ENCODE measurements at places on chromosomes 2 and 18. TPM values are rescaled to one million over a fixed set of nuclear protein-coding genes. Genes with fewer than 3 reads are reported as not detected.

- H3K27ac ChIP-seq, result no peak overlapping the region
- H3K27me3 ChIP-seq, result peaks cover 17% of the 10 kb centered on the region
- H3K4me1 ChIP-seq, result peaks cover 21% of the 10 kb centered on the region
- DNase-seq, result no peak
Measured at GRCh38 chr2:239749272-239749873, 275.8 kb downstream of the NDUFA10 start.

DNA sequence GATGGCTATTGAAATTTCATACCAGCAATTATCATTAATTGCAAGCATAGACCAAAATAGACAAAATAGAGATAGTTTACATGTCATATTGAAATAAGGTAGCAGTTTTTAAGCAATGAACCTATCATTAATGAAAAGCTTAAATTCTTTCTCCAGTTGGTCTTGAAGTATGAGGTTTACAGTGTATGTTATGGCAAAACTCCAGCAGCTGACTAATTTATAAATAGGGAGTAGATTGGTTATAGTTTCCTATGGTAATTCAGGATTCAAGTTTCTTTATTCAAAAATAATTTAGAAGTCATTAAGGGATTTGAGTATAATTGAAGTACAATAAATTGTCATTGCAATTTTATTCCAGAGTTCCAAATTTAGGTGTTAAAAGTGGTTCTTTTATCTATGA, 69.6 kb upstream of the COL5A2 start:
- H3K4me3 ChIP-seq, result no peak overlapping the region
- no peaks in the 10 kb centered on the region for H3K27me3 ChIP-seq
- no peaks in the 10 kb centered on the region for H3K4me1 ChIP-seq
- H3K36me3 ChIP-seq, result no peaks in the 10 kb centered on the region

Gene RIT2
- not detected for total RNA-seq

DNA sequence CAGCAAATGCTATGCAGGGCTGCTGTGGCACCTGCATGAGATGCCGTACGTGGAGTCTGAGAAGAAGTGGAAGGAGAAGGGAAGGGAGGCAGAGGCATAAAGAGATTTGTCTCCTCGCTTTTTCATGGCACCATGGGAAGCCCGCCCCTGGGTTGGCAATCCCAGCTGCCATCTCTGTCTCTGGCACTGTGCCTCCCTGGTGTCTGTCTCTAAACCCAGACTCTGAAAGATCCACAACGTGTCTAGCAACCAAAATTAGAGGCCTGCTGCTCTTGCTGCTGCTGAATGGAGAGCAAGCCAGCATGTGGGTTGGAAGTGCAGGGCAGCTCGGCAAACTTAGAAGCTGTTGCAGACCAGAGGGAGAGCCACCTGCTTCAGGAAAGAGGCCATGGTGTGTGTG, 53.1 kb downstream of the INO80C start:
- DNase-seq, result no peak
- H3K27me3 ChIP-seq, result no peaks in the 10 kb centered on the region
- no peaks in the 10 kb centered on the region for H3K4me1 ChIP-seq
- H3K27ac ChIP-seq, result no peak overlapping the region
- H3K4me3 ChIP-seq, result no peak overlapping the region

DNA sequence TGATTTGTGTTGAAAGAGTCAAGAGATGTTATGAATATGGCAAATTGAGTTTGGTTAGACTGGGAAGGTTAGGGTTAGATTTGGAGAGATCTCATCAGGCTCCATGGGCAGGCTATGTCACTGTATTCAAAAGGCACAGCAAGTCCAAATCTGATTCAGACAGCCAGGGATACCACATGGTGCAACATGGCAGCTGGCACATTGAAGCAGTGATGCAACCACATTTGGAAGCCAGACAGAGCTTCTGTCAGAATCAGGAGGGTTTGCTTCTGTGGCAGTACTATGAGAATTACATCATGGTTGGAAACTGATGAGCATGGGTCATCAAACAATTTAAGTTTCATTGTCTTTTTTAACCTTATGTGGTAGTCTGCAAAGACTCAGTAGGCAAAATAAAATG, 772.2 kb downstream of the SUCLG1 start:
- H3K27ac ChIP-seq, result no peak overlapping the region
- DNase-seq, result no peak
- no peaks in the 10 kb centered on the region for H3K36me3 ChIP-seq
- H3K27me3 ChIP-seq, result no peaks in the 10 kb centered on the region

Gene CPLX4
- total RNA-seq, result not detected

GRCh38 chr2:19885791-19886190, 16.0 kb downstream of the TTC32 start:
- DNase-seq, result no peak
- H3K27ac ChIP-seq, result no peak overlapping the region
- H3K27me3 ChIP-seq, result no peaks in the 10 kb centered on the region
- H3K4me1 ChIP-seq, result no peaks in the 10 kb centered on the region

DNA sequence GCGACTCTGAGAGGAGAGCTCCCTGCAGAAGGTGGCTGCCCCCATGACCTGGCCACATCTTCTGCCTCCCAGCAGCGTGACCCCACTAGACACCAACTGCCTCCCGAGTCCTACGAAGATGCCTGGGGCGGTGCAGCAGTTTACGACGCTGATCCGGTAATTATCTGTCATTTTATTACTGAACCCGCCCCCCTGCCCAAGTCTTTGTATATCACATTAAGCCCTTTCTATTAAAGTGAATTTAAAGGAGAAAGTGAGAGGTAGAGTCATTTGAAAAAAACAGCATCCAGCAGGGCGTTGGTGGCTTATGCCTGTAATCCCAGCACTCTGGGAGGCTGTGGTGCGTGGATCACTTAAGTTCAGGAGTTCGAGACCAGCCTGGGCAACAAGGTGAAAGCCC, 33.4 kb downstream of the ABCG8 start:
- H3K4me1 ChIP-seq, result no peaks in the 10 kb centered on the region
- no peak for DNase-seq
- no peaks in the 10 kb centered on the region for H3K27me3 ChIP-seq
- H3K36me3 ChIP-seq, result no peaks in the 10 kb centered on the region
- no peak overlapping the region for H3K27ac ChIP-seq

GRCh38 chr2:85992611-85993010, 103.8 kb upstream of the ST3GAL5 start:
- DNase-seq, result no peak
- no peak overlapping the region for H3K27ac ChIP-seq
- no peak overlapping the region for H3K4me3 ChIP-seq
- H3K27me3 ChIP-seq, result no peaks in the 10 kb centered on the region
- peaks cover 8% of the 10 kb centered on the region for H3K4me1 ChIP-seq
- H3K36me3 ChIP-seq, result no peaks in the 10 kb centered on the region

DNA sequence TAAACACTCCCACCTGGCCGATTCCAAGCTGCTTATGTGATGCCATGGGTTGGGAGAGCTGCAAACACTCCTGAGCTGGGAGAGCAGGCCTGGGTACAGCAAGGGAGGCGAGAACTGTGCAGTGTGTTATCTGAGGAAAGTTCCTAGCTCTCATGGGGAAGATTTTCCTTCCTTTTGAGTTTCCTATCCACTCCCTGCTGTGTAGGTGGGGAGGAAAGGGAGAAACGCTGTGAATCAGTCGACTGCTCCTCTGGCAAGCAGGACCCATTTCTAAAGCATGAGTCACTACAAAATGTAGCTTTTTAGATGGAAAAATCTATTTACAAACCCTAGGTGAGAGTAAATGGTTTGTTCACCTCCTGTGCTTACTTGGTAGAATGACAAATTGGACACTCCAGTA, 80.4 kb downstream of the SH3RF3 start:
- no peaks in the 10 kb centered on the region for H3K36me3 ChIP-seq
- no peak overlapping the region for H3K4me3 ChIP-seq
- DNase-seq, result no peak

Gene KCNG2
- not detected for total RNA-seq

GRCh38 chr2:221309892-221310583, 262.1 kb downstream of the EPHA4 start:
- no peak for DNase-seq
- H3K27ac ChIP-seq, result no peak overlapping the region
- H3K4me1 ChIP-seq, result peaks cover 9% of the 10 kb centered on the region
- H3K4me3 ChIP-seq, result no peak overlapping the region

DNA sequence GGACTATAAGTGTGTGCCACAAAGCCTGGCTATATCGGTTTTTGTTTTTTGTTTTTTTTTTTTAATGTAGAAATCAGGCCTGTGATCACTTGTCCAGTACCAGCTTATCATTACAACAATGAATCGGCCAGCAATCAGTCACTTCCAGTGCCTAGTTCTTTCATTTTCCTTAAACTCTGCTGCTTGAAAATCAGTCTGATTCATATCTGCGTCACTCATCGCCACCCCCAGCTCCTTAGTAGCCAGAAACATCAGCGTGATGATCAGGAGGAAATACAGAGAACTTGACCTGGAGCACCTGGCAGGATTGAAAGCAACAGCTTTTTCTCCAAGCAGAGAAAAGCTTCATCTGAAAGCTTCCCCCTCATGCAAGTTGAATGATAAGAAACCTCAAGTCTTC, 75.4 kb downstream of the SPTBN1 start:
- no peak overlapping the region for H3K27ac ChIP-seq
- DNase-seq, result no peak
- H3K27me3 ChIP-seq, result no peaks in the 10 kb centered on the region
- H3K36me3 ChIP-seq, result no peaks in the 10 kb centered on the region
- no peak overlapping the region for H3K4me3 ChIP-seq

Gene COLEC12
- total RNA-seq, result 0.07 TPM

- no peak overlapping the region for H3K27ac ChIP-seq
- H3K27me3 ChIP-seq, result no peaks in the 10 kb centered on the region
- H3K36me3 ChIP-seq, result no peaks in the 10 kb centered on the region
Measured at GRCh38 chr18:56221195-56222065, 417.0 kb downstream of the TXNL1 start.

GRCh38 chr18:48452861-48453323, 43.7 kb upstream of the ZBTB7C start:
- no peak overlapping the region for H3K27ac ChIP-seq
- H3K36me3 ChIP-seq, result no peaks in the 10 kb centered on the region
- H3K4me1 ChIP-seq, result peaks cover 33% of the 10 kb centered on the region
- DNase-seq, result no peak
- no peak overlapping the region for H3K4me3 ChIP-seq

Gene MATN3
- total RNA-seq, result 0.28 TPM

GRCh38 chr2:230870544-230871360, 6.0 kb downstream of the ITM2C start:
- no peaks in the 10 kb centered on the region for H3K36me3 ChIP-seq
- no peak overlapping the region for H3K4me3 ChIP-seq
- peaks cover 23% of the 10 kb centered on the region for H3K4me1 ChIP-seq
- H3K27ac ChIP-seq, result no peak overlapping the region

DNA sequence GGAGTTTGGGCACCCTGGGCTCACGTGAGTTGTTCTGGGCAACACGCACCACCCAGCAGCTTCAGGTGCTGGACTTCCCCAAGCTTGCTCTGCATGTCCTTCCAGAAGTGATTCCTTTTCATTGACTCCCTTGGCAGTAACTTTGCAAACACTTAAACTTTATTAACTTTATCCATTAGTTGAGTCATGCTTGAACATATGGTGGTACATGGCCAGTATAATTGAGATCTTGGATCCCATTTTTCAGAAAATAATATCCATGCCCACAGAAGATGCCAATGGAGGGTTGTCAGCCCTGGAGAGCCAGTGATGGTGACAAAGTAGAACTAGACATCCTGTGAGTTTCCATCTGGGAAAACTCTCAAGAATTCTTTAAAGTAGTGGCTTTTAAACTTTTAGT, 144.2 kb downstream of the COPS8 start:
- peaks cover 8% of the 10 kb centered on the region for H3K27me3 ChIP-seq
- H3K27ac ChIP-seq, result no peak overlapping the region
- no peak overlapping the region for H3K4me3 ChIP-seq
- DNase-seq, result no peak
- no peaks in the 10 kb centered on the region for H3K36me3 ChIP-seq

GRCh38 chr2:71502941-71503738, 49.8 kb downstream of the DYSF start:
- DNase-seq, result no peak
- no peak overlapping the region for H3K4me3 ChIP-seq
- no peak overlapping the region for H3K27ac ChIP-seq
- peaks cover 24% of the 10 kb centered on the region for H3K27me3 ChIP-seq
- H3K4me1 ChIP-seq, result no peaks in the 10 kb centered on the region

- H3K27me3 ChIP-seq, result no peaks in the 10 kb centered on the region
- H3K36me3 ChIP-seq, result no peaks in the 10 kb centered on the region
- H3K4me1 ChIP-seq, result peaks cover 12% of the 10 kb centered on the region
- no peak overlapping the region for H3K27ac ChIP-seq
- no peak overlapping the region for H3K4me3 ChIP-seq
Measured at GRCh38 chr18:56641714-56642337, 3.4 kb upstream of the TXNL1 start.

Gene CHRND
- total RNA-seq, result not detected

DNA sequence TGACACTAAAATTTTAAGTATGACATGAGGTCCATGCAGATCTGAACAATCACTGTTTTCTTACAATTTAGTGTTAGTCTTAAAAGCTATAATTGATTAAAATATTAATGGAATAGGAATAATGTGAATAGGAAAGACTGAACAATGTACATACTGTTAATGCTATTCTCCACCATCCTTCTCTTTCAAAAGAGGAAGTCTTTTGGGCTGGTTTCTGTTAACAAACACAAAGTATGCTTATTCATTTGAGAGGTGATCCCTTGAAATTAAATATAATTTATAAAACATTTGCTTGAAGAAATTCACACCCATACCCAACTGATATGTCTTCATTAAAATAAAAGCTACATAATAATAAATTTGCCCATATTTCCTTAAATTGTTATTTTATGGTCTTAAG, 2.3 kb downstream of the STPG4 start:
- no peaks in the 10 kb centered on the region for H3K36me3 ChIP-seq
- peaks cover 5% of the 10 kb centered on the region for H3K4me1 ChIP-seq
- no peak overlapping the region for H3K4me3 ChIP-seq
- H3K27me3 ChIP-seq, result no peaks in the 10 kb centered on the region

DNA sequence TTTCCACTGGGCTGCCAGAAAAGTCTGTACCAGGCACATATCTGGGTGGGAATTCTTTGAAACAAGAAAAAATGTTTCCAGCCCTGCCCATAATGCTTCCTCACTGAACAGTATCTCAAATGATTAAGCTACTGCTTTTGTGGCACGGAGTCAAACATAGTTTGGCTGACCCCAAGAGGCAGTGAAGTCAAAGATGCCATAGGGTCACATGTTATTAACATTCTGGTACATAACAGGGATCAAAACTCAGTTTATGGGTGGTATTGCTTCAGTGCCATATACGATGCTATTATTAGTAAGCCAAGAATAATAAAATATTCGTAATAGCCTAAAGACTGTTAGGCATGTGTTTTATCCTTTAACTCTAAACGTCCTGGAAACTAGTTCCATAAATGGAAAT, 112.4 kb downstream of the FEZ2 start:
- no peaks in the 10 kb centered on the region for H3K36me3 ChIP-seq
- no peak overlapping the region for H3K27ac ChIP-seq
- DNase-seq, result no peak
- no peaks in the 10 kb centered on the region for H3K27me3 ChIP-seq
- H3K4me3 ChIP-seq, result no peak overlapping the region
- no peaks in the 10 kb centered on the region for H3K4me1 ChIP-seq

All from T-cell (primary cell).